ENCODE measurements at places on chromosomes 7 and 10.
A peak's percentile ranks its signal among the peaks of the same experiment; 100 is the strongest.

DNA sequence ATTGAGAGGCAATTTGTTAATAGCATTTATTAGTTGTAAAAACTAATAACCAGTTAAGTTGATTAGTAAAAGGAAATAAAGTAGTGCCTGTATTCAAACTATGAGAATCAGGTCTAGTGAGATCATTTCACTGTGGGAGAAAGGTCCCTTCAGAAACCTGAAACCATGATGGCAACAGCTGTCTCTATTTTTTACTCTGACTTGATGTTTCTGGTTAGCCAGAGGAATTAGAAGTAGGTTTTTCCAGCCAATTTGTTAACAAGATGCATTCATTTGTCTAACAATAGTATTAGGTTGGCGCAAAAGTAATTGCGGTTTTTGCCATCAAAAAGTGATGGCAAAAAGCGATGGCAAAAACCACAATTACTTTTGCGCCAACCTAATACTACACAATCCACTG, 272.2 kb upstream of the YAE1 start:
- peak; percentile 39 for DNase-seq

GRCh38 chr7:102262546-102262945, 24.1 kb upstream of the SH2B2 start:
- DNase-seq: no peak

GRCh38 chr7:83652481-83652880, 3.5 kb upstream of the SEMA3E start:
- DNase-seq: no peak

DNA sequence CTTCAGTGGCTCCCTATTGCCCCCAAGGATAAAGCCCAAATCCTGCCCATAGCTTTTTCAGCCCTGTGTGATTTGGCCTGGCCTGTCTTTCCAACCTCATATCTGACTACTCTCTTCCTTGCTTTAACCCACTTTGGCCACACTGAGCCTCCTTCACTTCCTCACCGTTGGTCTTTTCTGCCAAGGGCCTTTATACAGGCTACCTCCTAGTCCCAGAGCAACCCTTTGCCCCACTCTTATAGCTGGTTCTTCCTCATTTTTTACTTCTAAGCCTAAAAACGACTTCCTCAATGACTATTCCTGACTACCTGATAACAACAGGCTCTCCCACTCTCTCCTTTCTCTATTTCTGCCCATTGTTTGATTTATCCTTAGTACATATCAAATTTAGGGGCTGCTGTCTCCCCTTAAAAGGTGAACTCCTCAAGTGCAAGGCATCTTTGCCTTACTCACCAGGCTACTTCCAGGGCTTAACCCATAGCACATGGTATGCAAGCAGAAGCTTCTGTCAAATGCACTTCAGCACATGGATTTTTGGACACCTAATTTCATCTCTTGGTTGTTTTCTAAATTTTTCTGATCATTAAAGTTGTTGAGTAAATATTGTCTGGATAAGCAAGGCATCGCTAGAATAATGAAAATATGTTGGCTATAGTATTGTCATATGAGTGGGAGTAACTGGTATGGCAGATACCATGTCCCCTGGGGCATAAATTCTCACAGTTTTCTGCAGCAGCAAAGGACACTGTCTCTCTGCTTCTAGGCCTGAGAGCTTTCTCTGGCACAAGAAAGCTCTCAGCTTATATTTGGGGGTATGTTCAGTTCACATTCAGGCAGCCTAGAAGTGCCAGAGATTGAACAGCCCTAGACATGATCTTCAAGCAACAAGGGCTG, 201.5 kb upstream of the GPR26 start:
- DNase-seq: no peak

All from esophagus muscularis mucosa (tissue), 4 donors.